ENCODE measurements at places on chromosomes 6 and 20.

DNA sequence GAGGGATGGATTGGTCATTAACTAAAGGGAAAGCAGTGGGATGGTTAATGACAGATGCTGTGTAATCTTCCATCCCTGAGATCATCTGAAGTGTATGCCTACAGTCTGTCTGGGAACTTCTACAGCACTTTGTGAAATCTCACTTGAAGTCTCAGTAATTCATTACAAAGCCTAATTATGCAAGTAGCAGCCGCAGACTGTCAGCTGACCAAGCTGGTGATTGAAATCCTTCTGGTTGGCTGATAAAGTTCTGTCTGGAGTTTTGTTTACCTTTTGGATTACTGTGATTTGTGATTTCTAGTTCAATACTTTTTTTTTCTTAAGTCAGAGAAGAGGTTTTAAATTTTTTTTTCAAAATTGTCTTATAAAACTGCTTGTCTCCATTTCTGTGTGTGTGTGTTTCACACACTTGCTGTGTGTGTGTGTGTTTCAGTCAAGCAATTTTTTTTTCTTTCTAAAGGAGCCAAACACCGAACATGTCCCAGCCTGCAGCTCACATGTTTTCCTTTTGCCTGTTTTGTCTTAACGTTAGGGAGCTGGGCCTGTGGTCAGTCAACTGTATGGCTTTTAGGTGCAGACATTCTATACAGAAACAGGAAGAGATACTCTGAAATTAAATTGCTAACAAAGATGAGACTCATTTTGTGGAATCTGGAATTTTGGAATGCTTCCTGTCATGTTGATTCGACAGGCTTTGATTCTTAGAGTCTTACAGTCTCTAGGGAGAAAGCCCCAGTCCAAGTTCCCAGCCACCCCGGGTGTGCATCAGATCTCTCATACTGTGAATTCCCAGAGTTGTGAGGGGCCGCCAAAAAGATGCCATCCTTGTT is 28.5 kb upstream of the ADGRF4 start:
- DNase-seq: no peak

DNA sequence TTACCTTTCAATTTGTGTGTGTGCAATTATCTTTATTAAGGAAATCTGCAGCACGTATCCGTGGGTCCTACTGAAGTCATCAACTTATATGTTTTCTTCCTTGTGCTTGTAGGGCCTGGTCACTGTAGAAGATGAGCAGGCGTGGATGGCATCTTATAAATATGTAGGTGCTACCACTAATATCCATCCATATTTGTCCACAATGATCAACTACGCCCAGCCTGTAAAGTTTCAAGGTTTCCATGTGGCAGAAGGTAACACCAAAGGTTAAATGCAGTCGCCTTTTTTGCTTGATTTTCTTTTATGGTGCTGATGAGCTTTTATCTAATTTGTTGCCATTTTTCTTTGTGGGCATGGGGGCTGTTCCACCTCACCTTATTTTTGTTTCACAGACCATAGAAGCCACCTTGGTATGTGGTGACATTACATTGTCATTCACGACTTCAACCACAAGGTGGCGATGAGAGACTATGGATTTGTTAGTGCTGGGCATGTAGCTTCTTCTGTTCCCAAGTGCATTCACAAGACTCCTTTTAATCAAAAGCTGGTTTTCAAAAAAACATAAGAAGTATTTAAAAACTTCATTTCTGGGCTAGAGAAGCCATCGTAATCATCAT is 106.5 kb upstream of the LAMP5 start:
- DNase-seq: no peak

DNA sequence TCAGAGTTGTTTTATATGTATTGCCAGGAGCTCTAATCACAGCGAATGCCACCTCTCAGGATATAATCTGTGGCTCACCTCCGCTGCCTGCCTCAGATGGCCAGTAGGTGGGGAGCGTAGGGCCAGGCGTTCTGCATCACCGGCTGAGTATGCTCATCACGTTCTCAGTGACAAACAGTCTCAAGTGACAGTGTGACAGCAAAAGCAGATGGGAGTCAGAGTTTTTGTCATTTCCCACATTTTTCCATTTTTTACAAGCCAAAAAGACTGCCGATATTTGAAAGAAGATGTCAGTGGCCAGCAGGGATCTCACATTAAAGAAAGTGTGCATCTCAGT is 208.7 kb downstream of the ALDH8A1 start:
- DNase-seq: no peak

DNA sequence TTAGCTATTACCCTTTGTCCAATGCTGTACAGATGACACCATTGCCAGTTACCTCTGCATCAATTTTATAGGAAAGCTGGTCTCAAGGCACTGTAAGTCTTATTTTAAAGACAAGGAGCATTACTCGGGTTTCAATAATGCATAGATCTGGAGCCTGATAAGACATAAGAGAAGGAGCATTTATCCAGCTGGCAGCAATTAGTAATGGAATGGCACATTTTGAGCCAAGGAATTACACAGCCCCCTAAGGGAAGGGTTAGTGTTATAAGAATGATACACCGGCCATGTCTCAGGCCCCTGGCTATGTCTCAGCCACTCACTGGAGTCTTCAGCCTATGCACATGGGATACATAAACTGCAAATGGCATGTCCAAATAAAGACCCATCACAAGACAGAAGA is 23.1 kb upstream of the TMEM242 start:
- no peak for DNase-seq

DNA sequence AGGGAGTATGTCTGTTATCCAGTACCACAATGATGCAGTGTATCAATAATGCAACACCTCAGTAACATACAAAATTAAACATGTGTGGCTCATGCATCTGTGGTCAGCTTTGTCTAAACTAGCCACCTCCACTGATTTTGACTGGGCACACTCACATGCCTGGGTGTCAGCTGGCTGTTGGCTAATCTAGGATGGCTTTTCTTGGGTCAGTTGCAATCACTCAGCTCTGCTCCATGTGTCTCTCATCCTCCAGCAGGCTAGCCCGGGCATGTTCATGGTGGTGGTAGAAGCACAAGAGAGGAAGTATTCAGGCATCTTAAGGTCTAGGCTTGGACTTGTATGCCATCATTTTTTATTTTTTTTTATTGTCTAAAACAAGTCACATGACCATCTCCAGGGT is 59.3 kb upstream of the JAG1 start:
- no peak for DNase-seq

DNA sequence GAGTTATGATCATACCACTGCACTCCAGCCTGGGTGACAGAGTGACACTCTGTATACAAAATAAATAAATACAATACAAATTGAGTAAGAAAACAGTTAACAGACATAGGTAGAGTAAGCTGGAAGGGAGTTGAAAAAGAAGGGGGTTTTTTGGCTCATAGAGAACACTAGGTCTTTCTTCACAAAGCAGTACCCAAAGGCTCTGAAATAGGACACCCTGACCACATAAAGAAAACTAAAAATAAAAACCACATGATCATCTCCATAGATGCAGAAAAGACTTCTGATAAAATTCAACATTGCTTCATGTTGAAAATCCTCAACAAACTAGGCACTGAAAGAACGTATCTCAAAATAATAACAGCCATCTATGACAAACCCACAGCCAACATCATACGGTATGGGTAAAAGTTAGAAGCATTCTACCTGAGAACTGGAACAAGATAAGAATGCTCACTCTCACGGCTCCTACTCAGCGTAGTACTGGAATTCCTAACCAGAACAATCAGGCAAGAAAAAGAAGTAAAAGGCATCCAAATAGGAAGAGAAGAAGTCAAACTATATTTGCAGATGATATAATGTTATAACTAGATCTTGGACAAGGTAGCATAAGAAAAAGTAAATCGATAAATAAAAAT is 48.6 kb downstream of the TOMM6 start:
- DNase-seq: no peak

Measured in activated naive CD8-positive, alpha-beta T cell treated with anti-CD3 and anti-CD28 coated beads, Interleukin-2, amount 10 ng/mL, durations not matched to agents 7 days and 5 days (primary cell).